ENCODE measurements at places on chromosomes 5 and 9.

GRCh38 chr5:156475182-156476157, 148.5 kb downstream of the SGCD start:
- DNase-seq = no peak

DNA sequence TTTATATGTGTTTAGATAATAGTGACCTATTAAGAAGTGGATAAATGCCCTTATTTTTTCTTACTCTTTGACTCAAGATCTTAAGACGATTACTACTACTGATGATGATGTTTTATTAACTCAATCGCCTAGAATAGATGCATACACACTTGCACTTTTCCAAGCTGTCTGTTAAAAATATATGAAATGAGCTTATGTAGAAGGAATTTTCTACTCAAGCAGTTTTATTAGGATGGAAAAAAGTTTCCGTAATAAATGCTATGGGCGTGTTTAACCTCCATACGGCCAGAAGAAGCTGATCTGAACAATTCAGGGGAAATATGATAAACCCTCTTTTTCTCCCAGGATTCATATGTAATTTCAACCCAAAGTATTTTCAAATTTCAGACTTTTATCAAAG, 455.7 kb upstream of the MPDZ start:
- no peak for DNase-seq

- no peak for DNase-seq
These were observed 269.9 kb downstream of the MTRR start for GRCh38 chr5:8138884-8139283.

DNA sequence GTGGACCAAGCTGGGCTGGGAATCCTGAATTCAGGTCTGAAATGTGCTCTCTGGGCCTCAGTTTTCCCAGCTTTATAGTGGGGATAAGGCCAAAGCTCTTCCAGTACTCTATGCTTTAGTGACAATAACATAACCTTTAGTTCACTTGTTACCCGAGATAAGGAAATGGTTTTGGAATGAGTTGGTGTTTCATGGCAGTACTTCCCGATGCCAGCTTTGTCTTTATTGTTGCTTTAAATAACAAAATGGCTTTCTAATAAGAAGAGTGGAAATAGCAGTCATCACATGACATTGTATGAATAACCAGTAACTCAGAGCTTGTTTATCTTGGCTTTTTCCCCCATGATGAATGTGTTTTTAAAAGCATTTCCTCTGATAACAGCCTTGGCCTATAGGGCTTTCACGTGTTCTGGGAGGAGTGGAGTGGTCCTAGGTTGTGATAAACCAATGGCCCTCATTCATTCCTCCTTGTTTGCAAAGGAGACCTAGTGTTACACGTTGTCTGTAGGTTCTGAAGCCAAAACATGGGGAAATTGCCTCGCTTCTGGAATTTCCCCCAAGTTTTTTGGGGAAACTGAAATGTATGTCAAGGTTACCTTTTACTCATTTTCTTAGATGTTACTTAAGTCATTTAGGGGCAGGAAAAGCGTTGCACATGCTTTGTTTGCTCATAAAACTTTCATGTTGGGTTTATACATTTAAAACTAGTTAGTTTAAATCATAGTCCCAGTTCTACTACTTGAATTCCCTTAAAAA, 53.7 kb downstream of the ZNF618 start:
- DNase-seq = no peak

DNA sequence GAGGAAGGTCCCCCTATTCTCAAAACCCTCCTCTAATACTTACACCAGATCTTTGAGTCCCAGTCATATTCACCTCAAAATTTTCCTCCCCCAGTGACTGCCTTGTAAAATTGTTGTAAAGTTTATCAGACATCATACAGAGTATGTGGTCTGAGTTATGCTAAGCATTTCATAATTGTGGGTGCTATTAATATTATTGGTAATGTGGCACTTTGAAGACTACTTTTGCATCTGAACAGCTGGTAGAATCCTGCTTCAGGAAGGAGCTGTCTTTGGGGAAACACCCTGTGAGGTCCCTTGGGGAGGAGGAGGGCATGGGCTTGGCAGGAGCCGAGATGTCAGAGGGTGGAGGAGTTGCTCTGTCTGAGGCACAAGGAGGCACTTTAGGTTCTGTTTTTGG, 164.9 kb upstream of the ZNF618 start:
- no peak for DNase-seq

DNA sequence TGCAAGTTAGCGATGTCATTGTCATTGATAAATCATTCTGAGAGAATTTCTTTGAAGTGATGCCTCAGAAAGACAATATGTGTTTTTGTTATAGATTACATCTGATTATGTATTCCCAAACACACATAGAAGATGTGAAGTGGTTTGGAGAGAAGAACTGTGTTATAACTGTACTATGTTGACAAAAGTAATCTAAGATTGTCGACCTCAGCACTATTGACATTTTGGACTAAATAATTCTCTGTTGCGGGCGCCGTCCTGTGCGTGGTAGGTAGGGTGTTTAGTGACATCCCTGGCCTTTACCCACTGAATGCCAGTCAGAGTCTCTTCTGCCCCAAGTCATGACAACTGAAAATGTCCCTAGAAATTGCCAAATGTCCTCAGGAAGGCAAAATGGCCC, 77.8 kb downstream of the CFAP90 start:
- no peak for DNase-seq

DNA sequence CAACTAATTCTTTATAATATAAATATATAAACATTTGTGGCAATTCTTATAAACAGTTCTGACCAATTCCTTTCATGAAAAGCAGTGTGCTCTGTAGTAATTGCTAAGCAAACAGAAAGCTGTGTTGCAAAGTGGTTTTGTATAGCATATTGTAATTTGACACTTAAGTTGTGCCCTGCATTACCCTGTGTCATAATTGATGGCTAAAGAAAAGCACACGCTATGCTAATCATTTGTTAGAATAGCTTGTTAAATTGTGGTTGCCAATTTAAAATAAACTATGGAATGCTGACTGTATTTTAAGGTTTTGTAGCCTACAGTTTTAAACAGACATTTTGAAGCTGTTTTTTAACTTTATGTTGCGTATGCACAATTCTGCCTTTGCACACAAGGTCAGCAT, 140.0 kb downstream of the PBX3 start:
- DNase-seq = no peak

GRCh38 chr9:71986900-71987299, 73.5 kb downstream of the C9orf57 start:
- DNase-seq = no peak

- DNase-seq = no peak
These were observed 11.4 kb upstream of the CRHBP start for GRCh38 chr5:76941442-76941841.

GRCh38 chr9:76302947-76303550, 91.2 kb downstream of the RFK start:
- no peak for DNase-seq

GRCh38 chr9:94780516-94780950, 54.0 kb downstream of the AOPEP start:
- no peak for DNase-seq

- DNase-seq = no peak
These were observed 59.2 kb downstream of the SMC5 start for GRCh38 chr9:70318002-70318401.

DNA sequence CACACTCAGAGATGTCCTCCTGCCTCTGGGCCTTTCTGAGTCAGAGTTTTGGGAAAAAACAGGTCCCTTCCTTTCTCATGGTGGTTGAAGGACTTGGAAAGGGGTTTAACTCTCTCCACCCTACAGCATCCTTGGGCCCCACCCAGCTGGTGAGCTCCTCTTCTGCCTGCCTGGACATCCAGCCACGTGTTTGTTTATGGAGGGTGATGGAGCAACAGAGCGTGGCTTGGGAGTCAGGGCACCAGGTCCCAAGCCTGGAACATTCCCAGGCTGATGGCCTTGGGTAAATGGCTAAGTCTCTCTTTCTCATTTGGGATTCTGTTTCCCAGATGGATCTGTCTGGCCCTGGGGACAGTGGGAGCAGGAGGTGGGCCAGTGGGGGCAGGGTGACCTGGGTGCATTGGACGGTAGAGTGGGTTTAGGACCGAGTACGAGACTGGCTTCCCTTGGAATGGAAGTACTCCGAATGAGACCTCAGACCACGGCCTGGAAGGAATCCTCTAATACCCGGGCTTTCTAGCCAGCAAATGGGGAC, 141.1 kb upstream of the IRX2 start:
- no peak for DNase-seq

GRCh38 chr5:31100781-31101310, 92.6 kb upstream of the CDH6 start:
- DNase-seq = no peak

DNA sequence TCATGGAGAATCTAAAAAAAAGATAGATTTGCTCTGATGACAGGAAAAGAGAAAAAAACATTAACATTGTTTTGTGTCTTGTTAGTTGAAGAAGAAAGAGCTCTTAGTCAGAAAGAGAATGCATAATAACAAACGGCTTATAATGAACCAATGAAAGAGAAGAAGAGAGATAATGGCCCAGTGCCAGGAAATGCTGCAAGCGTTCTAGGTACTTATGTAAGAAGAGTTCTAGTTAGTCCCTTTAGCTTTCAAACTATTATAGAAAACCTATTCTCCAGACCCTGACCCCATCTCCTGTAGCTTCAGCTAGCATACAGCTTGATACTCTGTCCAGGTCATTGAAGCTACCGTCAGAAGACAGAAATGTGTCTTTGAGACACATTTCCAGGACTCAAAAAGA, 70.2 kb downstream of the FBXL17 start:
- DNase-seq = no peak

- DNase-seq = no peak
These were observed 1329.5 kb upstream of the WWC1 start for GRCh38 chr5:166961913-166962312.

GRCh38 chr9:120256146-120256545, 323.8 kb downstream of the CDK5RAP2 start:
- no peak for DNase-seq

DNA sequence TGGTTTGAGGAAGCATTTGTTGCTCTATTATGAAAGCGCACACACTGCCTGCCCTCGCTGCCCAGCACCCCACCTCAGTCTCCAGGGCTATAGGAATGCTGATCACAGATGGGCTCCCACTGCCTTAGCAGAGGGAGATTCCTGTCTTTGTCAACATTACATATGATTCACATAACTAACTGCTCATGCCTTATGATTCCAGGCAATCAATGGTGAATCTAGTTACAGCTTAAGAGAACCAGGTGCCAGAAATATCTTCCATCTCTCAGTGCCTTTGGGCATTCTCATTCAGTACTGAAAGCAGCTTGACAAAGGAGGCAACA, 458.9 kb upstream of the C9orf72 start:
- DNase-seq = no peak

- DNase-seq = no peak
These were observed 219.0 kb downstream of the ADAMTSL1 start for GRCh38 chr9:18692962-18693361.

DNA sequence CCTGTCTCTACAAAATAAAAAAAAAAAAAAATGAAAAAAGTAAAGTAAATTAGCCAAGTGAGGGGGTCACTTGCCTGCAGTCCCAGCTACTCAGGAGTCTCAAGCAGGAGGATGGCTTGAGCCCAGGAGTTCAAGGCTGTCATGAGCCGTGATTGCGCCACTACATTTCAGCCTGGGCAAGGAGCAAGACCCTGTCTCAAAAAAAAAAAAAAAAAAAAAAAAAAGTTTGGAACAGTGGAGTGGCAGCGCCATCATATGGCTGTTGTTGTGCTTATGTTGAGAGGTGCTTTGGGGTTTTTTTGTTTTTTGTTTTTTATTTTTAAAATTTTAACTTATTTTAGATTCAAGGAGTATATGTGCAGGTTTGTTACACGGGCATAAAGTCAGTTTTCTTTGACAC, 3.6 kb downstream of the BRIX1 start:
- no peak for DNase-seq

- DNase-seq = no peak
These were observed 52.7 kb upstream of the TESK1 start for GRCh38 chr9:35552376-35552775.

- no peak for DNase-seq
These were observed 448.9 kb upstream of the ZNF462 start for GRCh38 chr9:106414042-106414441.

DNA sequence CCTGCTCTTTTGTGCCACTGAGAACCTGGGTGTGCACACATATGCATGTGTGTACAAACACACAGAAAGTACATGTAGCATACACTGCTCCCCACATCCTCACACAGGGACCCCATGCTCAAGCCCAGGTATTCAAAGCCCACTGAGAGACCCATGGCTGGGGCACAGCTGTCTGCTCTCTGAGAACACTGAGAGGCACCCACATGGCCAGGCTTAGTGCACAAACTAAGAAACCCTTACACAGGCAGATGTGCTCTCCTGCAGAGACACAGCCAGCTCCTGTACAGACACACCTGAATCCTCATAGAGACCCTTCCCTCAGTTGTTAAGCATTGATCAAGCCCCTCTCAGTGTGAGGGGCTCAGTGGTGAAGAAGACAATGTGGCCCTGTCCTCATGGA, 92.5 kb downstream of the CACNA1B start:
- DNase-seq = no peak

DNA sequence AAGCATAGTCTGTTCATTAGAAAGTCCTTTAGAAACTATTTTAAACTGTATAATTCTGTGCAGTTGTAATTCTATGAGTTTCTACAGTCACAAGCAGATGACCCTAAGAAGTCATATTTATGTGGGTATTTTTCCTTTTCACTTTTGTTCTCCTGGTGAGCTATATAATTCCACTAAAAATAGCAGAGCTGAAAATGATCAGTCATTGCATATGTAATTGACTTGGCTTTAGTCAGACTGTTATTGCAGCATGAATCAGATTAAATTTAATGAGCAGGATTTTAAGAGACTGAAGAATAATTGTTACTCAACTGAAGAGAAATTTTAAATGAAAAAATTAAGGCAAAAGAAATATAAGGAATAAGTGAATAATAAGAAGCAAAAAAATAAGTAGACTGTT, 108.5 kb downstream of the MTREX start:
- DNase-seq = no peak

GRCh38 chr5:80174790-80175189, 81.1 kb downstream of the SERINC5 start:
- DNase-seq = no peak

- DNase-seq = no peak
These were observed 28.7 kb upstream of the TIMD4 start for GRCh38 chr5:156991714-156992113.

DNA sequence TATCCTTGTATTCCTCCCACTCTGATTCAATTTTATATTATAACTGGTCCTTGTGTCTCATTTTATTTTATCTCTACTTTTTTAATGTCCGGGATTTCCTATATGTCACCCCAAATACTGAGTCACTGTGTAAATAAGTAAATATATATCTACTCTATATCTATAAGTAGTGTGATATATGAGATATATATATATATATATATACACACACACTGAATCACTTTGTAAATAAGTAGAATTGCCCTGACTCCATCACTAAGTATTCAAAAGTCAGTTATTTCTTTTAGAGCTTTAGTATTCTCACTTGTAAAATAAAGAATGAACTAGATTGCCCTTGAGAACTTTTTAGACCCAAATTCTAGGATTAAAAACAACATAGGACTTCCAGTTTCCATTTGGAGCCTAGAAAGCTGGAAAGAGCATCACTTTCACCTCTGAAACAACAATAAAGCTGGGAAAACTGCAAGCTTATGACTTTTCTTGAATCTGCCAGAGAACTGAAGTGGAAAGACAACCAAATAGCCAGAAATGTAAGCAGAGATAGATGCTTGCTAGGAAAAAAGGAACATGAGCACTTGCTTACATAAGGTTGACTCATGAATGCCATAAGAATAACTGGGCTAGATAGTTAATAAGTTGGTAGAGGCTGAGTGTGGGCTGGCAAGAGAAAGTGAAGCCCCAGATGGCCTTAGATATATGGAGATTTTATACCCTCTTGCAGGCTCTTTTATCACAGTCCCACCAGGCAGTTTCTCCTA, 171.1 kb upstream of the TLX3 start:
- no peak for DNase-seq

Measured in stimulated activated CD8-positive, alpha-beta memory T cell treated with anti-CD3 and anti-CD28 coated beads, Interleukin-2, amount 100 ng/mL, for 1 hour (primary cell).